ENCODE measurements at places on chromosomes 5 and 9.

GRCh38 chr5:127997201-127997704 is 86.3 kb upstream of the SLC12A2 start:
- DNase-seq: no peak

DNA sequence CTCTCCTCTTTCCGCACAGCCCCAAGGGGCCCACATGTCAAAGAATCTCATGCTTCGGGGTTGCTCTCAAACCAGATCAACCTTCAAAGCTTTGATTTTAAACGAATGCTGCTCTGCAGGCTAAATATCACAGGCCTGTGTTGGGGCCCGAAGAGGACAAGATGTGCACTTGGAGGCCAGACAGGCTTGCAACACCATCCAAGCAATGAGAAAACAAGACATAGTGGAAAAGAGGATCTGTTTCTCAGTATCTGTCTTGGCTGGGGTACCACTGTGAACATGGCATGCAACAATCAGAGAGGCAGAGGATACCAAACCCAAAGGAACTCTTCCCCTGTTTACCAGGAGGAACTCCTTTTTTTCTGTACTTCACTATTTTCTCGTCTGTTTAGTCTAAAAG is 321.8 kb downstream of the SLIT3 start:
- DNase-seq: no peak

- no peak for DNase-seq
These were observed 1030.0 kb downstream of the CDH12 start for GRCh38 chr5:21823076-21823574.

- DNase-seq: no peak
These were observed 1068.3 kb upstream of the EDIL3 start for GRCh38 chr5:85453026-85453349.

DNA sequence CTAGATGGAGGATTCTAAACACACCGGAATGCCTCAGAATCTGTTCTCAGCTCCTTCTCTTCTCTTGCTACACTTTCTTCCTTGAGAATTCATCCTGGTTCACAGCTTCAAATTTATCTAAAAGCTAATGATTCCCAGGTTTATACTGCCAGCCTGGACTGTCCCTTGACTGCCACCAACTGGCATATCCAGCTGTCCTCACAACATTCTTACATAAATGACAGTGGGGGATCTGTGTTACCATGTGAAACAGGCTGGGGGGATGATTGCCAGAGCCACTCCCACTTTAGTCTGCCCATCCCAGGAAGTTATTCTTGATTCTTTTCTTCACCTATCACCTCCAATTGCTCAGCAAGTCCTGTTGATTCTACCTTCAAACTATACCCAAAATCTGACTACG is 27.2 kb upstream of the ZFR start:
- no peak for DNase-seq

- no peak for DNase-seq
These were observed 25.7 kb downstream of the TAS2R1 start for GRCh38 chr5:9604416-9604815.

- DNase-seq: no peak
These were observed 52.3 kb downstream of the MYO10 start for GRCh38 chr5:16883806-16884205.

DNA sequence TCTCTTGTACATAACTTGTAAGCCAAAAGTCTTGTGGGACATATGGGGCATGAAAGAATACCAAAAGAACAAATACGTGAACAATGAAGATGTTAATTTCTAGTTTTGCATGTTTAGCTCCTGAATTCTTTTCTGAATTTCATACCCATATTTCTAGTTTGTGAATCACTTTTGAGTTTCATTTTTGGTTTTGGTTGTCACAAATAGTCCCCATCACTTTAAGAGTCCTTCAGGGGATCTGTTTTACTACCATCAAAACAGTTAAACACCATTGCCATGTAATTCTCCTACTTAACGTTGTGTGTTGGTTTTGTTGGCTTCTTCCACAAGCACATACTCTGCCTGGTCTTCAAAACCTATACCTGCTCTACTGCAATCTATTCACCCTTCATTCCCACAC is 27.0 kb downstream of the VCAN start:
- no peak for DNase-seq

DNA sequence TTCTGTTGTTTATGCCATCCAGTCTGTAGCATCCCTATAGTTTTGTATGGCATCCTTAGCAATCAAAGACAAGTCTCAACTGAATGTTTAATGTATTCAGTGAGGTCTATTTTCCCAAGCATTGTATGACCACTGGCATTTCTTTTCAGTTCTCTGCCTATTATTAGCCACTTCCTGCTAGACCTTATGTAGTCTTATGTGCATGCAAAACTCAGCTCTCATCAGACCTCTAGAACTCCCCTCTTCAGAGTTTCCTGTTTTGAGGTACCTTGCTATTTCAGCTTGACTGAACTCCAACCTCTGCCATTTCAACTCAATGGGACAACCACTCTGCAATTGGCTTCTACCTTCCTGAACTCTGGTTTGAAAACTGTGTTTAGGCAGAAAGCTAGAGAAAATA is 113.2 kb downstream of the SLC25A46 start:
- DNase-seq: no peak

DNA sequence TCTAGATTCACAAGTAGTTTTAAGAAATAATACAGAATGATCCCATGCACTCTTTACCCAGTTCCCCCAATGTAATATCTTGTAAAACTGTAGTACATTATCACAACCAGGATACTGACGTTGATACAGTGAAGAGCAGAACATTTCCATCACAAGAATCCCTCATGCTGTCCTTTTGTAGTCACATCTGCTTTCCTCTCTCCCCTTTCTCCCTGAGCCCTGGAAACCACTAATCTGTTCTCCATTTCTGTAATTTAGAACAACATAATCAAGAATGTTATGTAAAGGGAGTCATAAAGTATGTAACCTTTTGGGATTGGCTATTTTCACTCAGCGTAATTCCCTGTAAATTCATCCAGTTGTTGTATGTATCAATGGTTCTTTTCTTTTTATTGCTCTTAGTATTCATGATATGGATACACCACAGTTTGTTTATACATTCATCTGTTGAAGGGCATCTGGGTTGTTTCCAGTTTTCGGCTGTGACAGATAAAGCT is 61.1 kb downstream of the ERCC6L2 start:
- no peak for DNase-seq

GRCh38 chr5:37121027-37121426 is 128.1 kb downstream of the CPLANE1 start:
- no peak for DNase-seq

GRCh38 chr5:26432386-26432785 is 606.0 kb downstream of the CDH9 start:
- DNase-seq: no peak

DNA sequence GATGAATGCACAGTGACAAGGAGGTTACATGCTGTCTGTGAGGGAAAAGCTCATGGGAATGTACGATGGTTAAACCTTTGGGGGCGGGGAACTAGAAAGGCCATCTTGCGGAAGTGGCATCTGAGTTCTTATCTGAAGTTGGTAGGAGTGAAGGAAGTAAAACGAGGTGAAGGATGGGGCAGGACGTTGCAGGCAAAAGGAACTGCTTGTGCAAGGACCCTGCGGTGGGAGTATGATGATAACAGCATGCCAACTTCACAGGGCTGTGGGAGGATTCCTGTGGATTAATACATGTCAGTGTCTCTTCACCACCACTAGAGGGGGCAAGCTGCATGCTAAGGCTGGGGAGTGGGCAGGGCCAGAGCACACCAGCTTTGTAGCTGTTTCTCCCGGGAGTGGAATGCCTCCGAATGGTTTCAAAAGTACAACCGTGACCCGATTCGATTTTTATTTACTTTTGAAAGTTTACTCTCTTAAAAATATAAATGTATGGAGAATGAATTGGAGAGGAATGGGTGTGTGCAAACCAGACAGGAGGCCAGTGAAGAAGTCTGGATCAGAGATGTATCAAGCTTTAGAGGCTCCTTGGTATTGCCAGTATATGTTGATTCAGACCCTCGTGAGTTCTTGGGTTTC is 62.5 kb downstream of the CYFIP2 start:
- peak; percentile 29 for DNase-seq

DNA sequence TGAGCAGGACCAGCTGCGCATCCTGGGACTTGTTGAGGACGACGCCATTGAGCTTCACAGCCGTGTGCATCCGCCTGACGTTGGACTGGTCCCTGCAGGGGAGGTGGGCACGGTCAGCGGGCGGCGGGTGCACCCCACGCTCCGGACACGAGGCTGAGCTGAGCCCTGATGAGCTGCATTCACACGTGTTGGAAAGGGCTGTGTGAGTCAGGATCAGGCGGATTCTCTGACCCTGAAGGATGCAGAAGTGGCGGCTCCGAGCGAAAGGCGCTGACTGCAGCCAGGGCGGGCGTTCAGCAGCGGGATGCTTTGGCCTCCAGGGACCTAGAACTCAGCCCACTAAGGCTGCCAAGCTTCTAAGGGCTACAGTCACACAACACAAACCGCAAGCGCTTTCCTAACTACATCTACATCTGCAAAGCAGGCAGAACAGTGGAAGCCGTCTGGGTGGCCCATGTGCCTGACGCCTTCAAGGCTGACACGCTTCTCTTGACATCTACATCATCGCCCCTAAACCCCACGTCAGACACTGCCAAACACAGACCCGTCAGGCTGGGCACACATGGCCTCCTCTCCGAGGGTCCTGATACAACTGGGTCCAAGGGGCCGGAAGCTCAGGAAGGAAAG is 44.9 kb downstream of the NKD2 start:
- DNase-seq: no peak

GRCh38 chr5:59007460-59008063 is 424.7 kb downstream of the RAB3C start:
- no peak for DNase-seq

- DNase-seq: peak; percentile 58
These were observed 13.7 kb downstream of the GLRX start for GRCh38 chr5:95808686-95809413.

GRCh38 chr5:97115932-97116331 is 26.5 kb downstream of the LIX1 start:
- DNase-seq: no peak

- DNase-seq: no peak
These were observed 41.6 kb upstream of the ZNF300 start for GRCh38 chr5:150946351-150946905.

GRCh38 chr5:127906562-127907204 is 176.9 kb upstream of the SLC12A2 start:
- no peak for DNase-seq

- DNase-seq: peak; percentile 7
These were observed at the start of gene S1PR3 for GRCh38 chr9:88991066-88992034. Gene S1PR3, plus strand, starts transcription at chr9:88991468. Its CDS starts 9,733 bp downstream, at chr9:89001201.

DNA sequence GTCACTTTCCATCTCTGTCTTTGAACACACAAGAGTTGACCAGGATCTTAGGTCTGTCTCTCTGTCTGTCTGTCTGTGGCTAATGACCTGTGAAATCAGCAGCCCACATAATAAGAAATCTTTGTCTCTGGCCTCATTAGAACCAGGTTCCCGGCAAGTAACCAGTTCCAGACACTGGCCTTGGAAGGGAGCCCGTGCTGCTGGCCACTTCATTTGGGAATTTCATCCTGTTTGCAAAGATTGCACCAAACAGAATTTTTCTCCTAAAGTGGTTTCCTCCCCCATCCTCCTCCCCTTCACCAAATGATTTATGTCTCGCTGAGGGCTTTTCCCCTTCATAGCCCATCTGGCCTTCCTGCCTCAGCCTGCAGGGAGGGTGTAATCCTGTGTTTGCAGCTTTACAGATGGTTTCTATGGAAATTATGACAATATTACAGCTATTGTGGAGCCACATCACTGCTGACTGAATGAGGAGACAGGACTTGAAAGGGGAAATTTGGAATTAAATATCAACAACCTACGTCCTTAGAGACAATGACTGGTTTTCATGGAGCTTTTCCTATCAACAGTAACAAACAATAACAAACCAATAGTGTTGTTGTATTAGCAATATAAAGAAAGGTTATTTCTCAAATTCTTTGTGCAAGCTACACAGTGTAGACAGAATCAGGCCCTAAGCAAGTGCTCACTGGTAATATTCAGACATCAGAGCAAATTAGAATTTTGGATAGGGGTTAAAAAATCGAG is 25.7 kb downstream of the DPYSL3 start:
- no peak for DNase-seq

- peak; percentile 54 for DNase-seq
These were observed 110.4 kb downstream of the TRPM6 start for GRCh38 chr9:74777136-74777879.

DNA sequence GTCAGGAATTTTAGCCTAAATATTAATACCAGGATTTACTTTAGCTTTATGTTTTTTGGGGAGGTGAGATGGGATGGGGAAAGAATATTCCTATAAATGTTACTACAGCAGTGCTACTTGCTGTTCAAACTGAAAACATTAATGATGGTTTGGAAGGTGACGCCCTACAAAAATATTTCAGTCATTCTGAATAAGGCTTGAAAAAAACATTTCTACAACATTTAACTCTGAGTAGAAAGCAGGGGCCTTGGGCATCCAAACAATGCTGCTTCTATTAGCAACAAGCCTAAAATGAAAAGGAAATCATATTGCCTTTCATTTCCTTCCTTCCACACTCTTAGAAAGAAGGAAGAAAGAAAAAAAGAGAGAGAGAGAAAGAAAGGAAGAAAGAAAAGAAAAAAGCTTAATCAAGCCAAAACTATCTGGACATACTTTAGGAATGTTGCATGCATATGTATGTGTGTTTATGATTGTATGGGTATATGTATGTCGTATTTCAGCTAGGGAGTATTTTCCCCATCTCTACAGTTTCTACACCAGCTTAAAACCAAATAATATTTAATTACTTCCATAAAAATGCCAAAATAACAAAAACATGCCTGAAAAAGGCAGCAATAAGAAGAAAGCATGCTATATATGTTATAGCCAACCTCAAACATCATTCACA is 16.3 kb upstream of the DAB2 start:
- DNase-seq: no peak

DNA sequence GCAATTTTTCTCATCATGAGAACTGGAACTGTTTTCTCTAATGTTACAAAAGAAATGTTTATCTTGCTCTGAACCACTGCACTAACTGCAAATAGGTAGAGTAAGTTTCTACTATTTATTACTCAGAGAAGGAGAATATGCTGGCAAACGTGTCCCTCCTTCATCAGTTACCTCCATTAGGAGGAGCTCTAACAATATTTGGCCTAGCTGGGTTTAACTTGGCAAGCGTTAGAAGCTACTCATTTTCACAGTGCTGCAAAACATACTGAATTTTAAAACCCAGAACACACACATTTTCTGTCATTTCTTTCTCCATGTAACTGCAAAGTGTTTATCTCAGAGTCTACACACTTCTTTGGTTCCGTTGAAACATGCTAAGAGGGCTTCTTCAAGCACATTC is 101.0 kb upstream of the GABRG2 start:
- DNase-seq: no peak

GRCh38 chr5:150599917-150600511 is 40.4 kb upstream of the SYNPO start:
- DNase-seq: no peak

- no peak for DNase-seq
These were observed 68.3 kb downstream of the HMGCR start for GRCh38 chr5:75405296-75405695.

GRCh38 chr5:146363161-146363874 is 24.7 kb downstream of the POU4F3 start:
- DNase-seq: no peak

DNA sequence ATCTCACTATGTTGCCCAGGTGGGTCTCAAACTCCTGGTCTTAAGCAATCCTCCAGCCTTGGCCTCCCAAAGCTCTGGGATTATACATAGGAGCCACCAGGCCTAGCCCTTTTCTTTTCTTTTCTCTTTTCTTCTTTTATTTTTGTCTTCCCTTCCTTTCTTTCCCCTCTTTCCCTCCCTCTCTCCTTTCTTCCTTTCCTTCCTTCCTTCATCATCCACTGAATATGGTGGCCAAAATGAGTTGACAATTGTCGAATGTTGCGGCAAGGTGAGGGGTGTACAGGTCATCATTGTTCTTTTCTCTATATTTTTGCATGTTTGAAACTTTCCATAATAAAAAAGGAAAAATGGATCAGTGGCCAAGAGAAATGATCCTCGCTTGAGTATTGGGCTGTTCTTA is 32.1 kb upstream of the BASP1 start:
- DNase-seq: no peak

Data from stimulated activated CD8-positive, alpha-beta memory T cell treated with anti-CD3 and anti-CD28 coated beads, Interleukin-4, amount 100 ng/mL, for 4 hours (primary cell).